ENCODE measurements at places on chromosomes 3 and 15.
A peak's percentile ranks its signal among the peaks of the same experiment; 100 is the strongest.

- DNase-seq, result peak; percentile 57
Measured at GRCh38 chr3:141360888-141361598, 7.3 kb upstream of the ZBTB38 start.

DNA sequence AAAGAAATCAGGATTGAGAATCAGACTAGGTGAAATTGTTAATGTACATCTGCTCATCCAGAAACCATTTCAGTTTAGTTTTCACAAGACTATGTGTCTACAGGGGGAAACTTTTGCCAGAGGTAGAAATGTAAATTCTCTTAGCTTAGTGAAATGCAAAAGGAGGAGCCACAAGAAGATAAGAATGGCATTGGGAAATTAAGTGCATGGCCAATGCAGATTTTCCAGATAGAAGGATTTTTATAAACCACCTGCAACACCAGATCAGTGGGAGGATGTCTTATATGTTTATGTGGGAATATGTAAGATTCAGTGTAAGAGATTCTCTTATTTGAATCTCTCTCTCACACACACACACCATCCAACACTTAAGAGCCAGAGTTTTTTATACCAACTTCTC, 67.2 kb downstream of the HMG20A start:
- DNase-seq, result no peak

DNA sequence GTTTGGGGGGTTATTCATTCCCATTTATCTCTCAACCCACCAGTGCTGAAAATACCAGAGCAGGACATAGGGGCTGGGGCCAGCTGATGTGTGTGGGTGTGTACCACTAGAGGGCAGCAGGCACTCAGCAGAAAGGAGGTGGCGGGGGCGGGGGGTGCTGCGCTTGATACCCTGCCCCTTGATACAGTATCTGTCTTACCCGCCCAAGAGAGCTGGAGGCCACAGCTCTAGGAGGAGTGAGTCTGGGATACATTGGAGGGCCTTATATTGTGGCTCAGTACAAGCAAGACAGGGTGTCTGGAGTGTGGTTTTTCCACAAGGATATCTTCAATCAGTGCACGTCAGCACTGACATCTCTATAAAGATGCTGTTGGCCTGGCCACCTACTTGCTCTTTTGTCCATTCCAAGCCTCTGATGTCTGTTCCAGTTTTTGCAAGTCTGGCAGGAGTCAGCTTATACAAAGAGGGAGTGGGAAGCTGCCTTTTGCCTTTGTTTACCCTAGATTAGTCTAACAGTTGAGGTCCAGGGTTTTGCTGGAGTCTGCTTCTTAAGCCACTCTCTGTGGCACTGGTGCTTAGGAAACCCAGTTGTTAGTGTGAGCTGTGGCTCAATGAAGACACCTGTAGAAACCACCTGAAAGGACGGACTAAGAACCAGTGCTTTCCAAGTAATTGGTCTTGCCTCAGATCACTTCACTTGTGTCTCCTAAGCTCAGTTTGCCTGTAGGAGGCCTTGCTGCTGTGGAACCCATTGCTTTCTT, 1.5 kb upstream of the RBM15B start:
- no peak for DNase-seq

- no peak for DNase-seq
Measured at GRCh38 chr3:58999774-59000160, 50.1 kb downstream of the CFAP20DC start.

DNA sequence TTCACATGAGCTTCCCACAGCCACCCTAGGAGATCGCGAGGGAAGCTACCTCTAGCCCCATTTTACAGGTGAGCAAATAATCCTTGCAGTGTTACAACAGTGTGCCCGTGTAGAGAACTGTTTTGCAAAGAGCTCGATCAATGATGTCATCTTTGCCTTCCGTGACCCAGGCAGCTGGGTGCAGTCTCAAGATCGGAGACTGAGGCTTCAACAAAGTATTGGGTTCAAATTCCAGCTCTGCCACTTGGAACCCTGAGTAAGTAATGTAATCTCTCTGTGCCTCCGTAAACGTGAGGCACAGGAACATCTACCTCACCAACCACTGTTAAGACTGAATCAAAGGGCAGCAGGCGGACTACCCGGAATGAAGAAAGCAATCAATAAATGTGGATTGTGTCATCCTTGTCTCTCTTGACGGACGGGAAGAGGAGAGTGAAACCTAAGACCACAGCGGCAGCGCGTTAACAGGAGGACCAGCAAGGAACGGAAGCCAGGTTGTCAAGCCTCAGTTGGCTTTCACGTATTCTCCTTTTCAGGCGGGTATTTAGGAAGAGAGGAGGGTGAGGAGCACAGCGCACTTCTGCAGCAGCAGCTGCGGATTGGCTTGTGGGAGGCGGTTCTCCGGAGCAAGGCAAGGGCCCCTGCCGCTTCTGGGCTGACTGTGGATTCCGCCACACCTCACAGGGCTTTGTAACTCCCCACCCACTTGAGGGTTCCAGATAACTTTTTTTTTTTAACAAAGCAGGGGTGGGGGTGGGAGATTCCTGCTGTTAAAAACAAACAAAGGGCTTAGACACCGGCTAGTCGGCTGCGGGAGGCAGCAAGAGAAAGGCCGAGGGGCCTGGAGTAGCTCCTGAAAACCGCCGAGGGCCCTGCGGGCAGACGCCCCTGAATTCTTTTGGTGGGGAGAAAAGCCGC, 1.5 kb upstream of the SMAD3 start:
- no peak for DNase-seq

DNA sequence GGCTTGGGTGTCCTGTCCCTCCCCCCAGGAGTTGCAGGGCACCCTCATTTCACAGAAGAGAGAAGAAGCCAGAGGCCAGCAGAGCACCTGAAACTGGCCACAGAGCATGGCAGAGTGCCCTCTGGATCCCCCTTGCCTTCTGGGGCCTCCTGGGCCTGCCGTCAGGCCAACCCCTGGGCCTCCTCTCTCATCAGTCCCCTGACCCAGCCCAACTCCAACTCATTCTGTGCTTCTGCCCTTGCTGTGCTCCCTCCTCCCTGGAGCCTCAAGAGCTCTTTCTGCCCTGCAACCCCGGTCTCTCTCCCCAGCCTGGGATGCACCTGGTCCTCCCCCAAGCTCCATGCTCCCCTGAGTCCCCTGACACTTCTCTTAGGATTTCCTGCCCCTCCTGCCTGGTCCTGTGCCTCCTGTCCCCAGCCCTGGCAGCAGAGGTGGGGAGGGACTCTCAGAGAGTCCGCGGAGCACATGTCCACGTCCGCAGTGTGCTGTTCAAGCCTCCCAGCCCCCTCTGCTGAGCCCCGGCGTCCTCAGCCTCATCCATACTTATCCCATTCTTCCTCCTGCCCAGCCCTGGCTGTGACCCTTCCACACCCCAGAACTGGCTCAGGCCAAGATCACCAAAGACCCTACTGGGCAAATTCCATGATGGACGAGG, 30.5 kb upstream of the CACNA2D2 start:
- no peak for DNase-seq

GRCh38 chr3:155079468-155079745, 712 bp upstream of the MME start:
- DNase-seq, result no peak

All from fibroblast of skin of left biceps (primary cell).